IPS DF 19.7 (cell line): ENCODE measurements at places on chromosomes 11 and 22.
A peak's percentile ranks its signal among the peaks of the same experiment; 100 is the strongest.

- DNase-seq = no peak
These were observed 45.3 kb upstream of the ARHGAP32 start for GRCh38 chr11:129237456-129237855.

GRCh38 chr11:58628446-58628845 is 6.0 kb downstream of the CNTF start:
- DNase-seq = no peak

GRCh38 chr22:49036513-49036912 is 791.2 kb downstream of the BRD1 start:
- no peak for DNase-seq

DNA sequence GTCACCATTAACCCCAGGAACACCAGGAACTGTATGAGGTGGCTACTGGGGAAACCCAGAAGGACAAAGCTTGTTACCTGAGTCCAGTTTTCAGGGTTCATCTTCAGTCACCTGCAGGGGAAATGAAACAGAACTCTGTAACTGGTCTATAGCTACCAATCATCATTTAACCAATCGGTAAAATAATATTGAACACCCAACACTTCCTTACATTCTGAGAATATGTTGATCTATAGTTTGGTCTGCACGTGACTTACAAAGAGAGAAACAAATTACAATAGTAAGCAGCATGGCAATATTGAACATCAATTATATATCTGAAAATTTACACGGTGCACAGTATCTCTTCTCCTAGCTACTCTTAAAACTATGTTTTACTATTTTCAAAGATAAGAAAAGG is at the start of gene OR6T1:
TSS of gene OR6T1 (minus strand) at position 101 of the 400 bp plus-strand sequence. CDS start at position 101, 0 bp downstream.
- no peak for DNase-seq

DNA sequence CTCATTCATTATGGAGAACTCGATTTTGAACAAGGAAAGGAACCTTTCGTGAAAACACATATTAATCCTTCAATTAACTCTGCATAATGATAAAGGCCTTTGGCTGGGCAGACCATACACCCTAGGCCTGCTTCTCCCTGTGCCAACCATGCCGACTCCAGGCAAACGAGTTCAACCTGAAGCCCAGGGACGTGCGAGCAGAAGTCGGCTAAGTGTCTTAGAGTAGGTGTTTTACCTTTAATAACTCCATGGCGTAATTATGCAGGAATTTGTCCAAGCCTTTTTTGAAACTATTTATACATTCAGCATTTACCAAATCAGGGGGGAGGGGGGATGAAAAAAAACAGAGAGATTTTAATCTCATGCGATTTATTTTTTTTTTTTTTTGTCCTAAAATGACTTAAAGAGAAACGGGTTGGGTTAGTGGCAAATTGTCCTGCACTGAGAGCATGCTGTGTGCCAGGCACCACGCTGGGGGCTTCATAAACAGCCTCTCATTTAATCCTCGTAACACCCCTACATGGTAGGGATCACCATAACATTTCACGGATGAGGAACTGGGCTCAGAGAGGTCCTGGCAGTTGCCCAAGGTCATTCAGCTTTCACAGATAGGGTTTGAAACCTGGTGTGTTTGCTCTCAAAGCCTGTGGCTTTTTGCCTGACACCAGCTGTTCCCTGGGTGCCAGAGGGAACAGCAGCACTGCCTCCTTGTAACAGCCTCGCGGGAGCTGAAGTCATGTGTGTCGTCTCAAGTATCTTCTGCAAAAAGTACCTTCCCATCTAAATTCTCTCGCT is 423.9 kb downstream of the MN1 start:
- DNase-seq = no peak

GRCh38 chr11:130606781-130607511 is 158.5 kb downstream of the ADAMTS15 start:
- no peak for DNase-seq

DNA sequence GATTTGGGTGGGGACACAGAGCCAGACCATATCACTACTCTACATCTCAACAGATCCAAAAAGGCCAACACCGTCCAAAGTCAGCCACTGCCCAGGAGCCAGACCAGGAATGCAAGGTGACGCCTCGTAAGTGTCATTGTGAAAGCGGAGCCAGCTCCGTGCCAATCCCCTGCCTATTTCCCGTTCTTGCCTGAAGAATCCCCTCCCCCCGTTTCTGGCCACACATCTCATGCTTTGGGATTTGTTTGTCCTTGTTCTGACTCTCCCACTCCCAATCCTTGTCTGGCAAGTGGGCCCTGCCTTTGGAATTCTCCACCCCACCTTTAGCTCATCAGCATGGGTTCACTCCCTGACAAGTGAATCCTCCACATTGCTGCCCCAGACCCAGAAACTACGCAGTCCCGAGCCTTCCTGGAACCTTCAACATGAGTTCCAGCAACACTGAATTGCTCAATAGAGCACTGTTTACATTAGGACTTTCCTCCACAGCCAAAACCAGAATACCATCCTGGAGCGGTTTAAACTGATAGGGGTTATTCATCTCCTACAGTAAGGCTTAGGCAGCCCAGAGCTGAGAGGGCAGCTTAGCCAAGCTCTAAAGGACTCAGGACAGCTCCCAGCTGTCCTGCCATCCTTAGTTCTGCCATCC is 6.0 kb upstream of the SLC35C1 start:
- DNase-seq = no peak

DNA sequence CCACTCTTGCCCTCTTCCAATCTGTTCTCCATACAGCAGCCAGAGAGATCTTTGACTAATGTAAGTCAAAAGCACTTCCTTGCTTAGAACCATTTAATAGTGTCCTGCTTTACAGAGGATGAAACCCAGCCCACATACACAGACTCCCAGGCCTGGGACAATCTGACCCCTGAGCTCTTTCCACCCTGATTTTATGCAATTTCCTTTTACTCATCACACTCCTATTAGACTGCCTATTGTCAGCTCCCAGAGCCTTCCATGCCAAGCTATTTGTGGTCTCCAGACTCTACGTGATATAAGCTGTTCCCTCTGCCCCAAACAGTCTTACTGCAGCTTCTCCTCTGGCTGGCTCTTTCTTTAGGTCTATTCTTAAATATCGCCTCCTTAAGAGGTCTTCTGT is 28.1 kb downstream of the ME3 start:
- no peak for DNase-seq

- DNase-seq = no peak
These were observed 450.8 kb downstream of the SOX6 start for GRCh38 chr11:15905366-15906104.

DNA sequence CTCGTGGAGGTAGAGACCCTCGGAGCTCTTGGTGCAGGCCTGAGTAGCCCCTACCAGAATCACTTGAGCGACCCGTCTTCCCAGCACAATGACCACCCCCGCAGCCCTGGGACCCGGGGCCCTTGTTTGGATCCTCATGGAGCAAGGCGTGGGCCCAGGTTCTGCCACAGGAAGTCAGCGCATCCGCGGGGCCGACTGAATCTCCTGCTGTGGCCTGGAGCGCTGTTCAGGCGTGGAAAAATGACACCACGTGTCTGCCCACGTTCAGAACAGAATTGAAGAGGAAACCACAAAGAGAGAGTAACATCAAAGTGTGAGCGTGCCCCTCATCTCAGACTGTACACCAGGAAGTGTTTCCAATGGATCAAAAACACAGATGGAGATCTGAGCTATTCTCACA is 1479.2 kb downstream of the TBC1D22A start:
- no peak for DNase-seq

GRCh38 chr22:50703726-50704509 is 31.3 kb downstream of the SHANK3 start:
- no peak for DNase-seq

- no peak for DNase-seq
These were observed 16.2 kb upstream of the ME3 start for GRCh38 chr11:86688398-86689179.

DNA sequence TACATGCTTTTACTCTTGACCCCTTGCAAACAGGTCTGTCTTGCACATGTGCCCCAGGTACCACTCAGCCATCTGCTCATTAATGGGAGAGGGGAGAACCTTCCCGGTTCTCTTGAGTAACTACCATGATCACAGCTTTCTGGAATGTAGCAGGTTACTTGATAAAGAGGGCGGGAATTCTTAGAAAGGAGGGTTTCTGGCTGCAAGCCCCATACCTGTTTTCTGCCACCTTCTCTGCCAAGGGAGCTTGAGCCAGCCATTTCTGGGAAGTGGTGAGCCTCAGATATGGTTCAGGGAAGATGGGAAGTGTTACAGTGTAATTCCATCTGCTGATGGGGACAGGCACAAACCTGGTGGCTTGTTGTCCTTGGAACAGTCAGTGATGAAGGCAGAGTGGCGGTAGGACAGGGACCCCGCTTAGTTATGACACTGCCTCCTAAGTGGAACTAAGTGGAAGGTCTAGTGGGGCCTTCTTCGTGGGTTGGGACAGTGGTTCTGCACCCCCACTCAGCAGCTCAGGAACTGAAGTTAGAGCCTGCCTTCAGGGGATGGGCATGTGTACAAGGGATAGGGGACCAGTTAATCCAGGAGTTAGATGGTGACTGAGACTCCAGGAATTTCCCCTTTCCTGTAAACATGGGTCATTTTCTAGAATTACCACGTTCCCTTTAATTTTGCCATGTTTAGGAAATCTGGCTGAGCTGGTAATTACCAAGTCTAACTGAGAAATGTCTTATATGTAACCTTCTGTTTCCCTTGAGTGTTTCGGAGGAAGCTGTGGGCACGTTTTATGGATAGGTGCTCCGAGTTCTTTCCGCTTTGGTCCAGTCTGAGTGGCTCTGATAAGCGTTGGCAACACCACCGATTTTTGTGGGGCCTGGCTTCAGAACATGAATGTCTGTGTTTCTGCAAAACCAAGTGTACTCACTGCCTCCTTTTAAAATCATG is 35.3 kb downstream of the BCR start:
- no peak for DNase-seq

GRCh38 chr11:2899080-2899783 is 13.7 kb upstream of the CDKN1C start:
- DNase-seq = no peak

DNA sequence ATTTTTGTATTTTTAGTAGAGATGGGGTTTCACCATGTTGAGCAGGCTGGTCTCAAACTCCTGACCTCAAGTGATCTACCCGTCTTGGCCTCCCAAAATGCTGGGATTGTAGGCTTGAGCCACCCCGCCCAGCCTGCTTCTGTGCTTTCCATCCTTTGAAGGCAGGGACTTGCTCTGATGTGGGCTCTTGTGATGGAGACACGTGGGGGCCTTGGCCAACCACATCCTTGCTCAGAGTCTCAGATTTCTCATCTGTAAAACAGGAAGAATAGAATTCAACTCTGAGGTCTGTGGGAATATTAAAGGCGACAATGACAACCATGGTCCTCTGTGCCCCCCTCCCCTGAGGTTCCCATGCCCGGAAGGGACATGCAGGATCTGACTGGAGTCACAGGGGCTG is 3.8 kb upstream of the GGA1 start:
- DNase-seq = no peak

GRCh38 chr22:36569999-36570398 is 41.0 kb upstream of the EIF3D start:
- no peak for DNase-seq

DNA sequence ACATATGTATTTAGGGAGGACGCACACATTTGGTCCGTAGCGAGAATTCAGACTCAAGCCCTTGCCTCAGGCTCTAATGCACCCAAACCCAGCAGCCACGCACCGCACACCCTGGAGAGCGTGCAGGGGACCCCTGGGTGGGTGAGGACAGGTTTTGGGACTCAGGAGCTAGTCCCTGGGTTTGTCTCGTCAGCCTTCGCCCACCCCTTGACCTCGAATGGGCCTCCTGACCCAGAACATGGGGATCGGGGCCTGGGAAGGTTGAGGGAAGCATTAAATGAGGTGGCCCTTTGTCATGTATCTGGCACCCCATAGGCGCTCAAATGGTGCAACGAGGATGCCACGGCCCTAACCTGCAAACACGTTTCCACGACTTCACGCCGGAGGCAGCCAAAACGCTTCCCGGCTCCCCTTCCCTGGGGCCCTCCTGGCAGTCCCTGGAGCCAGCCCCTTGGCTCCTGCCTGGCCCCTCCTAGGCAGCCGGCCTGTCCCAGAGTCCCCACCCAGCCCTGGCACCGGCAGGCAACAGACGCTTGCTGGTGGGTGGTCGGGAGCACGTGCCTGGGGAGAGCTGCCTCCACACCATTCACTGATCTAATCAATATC is 5.5 kb upstream of the LINC01488 start:
- DNase-seq = peak; percentile 42

- no peak for DNase-seq
These were observed 484.9 kb downstream of the NTM start for GRCh38 chr11:131855320-131855719.

DNA sequence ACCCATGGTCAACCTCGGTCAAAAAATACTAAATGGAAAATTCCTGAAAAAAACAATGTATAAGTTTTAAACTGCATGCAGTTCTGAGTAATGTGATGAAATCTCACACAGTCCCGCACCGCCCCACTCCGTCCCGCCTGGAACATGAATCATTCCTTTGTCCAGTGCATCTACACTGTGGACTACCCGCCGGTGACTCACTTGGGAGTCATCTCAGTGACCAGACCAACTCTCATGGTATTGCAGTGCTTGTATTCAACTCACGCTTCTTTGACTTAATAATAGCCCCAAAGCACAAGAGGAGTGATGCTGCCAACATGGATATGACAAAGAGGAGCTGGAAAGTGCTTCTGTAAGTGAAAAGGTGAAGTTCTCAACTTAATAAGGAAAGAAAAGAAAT is 48.8 kb downstream of the ARHGAP32 start:
- DNase-seq = no peak

GRCh38 chr22:37990301-37990700 is 5.9 kb upstream of the SOX10 start:
- DNase-seq = no peak

GRCh38 chr11:65355013-65355775 is 643 bp downstream of the TIGD3 start:
- no peak for DNase-seq

GRCh38 chr11:114522818-114523217 is 36.9 kb downstream of the NXPE1 start:
- DNase-seq = no peak

- DNase-seq = no peak
These were observed 9.9 kb downstream of the PISD start for GRCh38 chr22:31652088-31652487.

- DNase-seq = no peak
These were observed 2.3 kb downstream of the SLC29A2 start for GRCh38 chr11:66369073-66369894.

DNA sequence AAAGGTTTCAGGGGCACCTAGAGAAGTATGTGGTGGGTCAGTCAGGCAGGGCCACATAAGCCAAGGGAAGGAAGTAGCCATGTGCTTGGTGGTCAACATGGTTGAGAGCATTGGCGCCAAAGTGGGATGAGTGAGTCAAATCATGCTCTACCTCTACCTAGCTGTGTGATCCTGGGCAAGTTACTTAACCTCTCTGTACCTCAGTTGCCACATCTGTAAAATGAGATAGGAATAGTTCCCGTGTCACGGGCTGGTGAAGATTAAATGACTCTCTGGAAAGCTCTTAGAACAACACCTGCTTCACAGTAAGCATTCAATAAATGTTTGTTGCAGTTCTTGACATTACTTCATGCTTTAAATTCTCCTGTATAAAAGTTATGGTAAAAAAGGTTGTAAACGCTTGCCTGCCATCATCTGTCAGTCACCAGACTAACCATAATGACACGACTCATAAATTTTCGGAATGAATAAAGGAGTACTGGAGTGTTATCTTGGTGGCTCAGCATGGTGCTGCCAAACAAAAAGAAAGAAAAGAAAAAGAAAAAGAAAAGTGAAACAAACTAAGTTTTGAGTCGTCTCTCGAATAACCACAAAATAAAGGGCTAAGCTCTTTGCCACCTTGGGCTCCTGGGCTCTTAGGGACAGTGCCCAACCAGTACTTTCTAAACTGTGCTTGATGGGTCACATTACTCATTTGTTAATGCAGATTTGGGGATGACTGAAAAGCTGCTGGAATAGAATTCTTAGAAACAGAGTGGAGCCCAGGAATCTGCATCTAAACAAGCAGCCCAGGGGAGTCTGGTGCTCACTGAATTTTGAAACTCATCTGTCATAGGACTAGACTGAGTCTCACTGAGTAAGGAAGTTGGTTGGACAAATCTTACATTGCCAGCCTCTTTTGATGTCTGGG is 107.6 kb downstream of the LDLRAD3 start:
- no peak for DNase-seq
